ENCODE measurements at places on chromosomes 13 and 19.

GRCh38 chr13:33611121-33611805 is 206.7 kb upstream of the RFC3 start:
- DNase-seq, result no peak

DNA sequence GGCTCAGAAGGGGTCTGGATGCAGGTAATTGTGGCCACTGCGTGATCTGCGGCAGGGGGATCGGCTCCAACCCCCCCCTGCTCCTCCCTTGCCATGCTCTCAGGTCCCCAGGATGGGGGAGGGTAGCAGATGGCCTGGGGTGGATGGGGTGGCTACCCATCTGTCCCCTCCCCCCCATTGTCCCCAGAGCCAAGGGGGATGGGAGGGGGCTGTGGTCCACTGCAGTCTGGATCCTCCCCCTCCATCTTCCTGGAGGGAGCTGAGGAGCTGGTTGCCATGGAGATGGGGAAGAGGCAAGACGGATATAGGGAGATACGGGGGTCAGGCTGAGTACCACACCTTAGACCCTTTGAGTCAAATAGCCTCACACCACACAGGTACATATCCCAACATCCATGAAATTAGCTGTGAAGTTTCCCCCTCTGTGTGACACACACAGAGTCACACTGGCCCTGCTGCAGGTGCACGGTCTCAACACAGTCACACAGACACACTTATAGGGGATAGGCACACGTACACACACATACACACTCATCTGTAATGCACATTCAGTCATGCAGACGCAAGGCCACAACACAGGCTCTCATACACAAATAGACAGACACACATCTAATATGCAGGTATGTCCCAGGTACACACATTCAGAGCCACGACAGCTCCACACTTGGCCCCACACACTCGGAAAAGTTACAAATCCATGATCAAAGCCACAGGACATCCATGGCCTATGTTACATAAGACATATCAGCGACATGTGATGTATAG is 1.8 kb upstream of the NOVA2 start:
- no peak for DNase-seq

- DNase-seq, result peak; percentile 33
Measured at GRCh38 chr19:32691952-32692726, 518 bp downstream of the NUDT19 start.

DNA sequence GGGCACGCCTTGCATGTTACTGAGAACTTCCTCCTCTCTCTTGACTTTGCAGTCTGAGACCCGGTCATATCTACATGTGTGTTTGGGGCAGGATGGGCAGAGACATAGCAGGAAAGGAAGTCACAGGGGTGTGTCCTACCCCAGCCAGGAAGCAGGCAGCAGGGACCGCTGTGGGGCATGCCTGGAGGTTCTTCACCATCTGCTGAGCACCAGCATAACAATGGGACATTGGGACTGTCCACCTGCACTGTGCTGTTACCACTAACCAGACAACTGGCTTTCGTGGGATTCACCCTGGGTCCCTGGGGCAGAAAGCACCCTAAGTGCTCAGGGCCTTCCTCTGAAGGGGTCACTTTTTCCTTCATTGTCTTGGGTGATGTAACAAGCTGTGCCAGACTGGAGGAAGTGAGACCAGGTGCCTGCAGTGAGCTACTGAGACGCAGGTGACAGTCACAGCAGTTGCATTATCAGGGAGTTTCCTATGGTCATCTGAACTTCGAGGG is 2.6 kb upstream of the HAUS5 start:
- no peak for DNase-seq

DNA sequence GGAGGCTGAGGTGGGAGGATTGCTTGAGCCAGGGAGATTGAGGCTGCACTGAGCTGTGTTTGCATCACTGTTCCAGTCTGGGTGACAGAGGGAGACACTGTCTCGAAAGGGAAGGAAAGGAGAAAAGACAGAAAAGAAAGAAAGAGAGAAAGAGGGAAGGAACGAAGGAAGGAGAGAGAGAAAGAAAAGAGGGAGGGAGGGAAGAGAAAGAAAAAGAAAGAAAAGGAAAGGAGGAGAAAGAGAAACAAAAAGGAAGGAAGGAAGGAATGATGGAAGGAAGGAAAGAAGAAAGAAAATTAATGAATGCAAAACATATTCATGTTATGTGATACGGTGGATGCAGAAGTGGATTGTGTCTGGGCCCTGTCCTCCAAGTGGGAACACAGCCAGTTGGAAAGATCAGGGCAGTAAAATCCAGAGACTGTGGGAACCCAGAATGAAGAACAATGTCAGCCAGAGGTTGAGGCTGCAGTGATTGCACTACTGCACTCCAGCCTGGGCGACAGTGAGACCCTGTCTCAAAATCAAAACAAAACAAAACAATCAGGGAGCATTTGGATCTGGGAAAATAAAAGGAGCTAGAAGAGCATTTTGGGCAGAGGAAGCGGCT is 6.2 kb downstream of the PHLDB3 start:
- DNase-seq, result no peak

DNA sequence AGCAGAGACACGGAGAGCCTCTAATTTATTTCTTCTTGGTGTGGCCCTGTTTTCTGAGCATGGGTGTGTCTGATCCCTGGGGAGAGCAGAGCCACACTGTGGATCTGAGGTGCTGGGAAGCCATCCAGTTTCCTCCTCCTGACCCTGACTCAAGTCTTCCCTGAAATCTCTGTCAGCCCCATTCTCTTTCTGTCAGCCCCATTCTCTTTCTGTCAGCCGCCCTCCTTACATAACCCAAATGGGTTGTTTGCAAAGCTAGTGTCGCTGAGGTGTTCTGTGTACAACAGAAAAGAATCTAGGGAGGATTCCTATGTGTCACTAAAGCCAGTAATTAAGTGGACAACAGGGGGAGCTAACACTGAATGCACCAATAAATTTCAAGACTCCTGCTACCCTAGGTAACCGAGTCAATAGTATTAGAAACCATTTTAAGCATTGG is 50.2 kb downstream of the LRCH1 start:
- DNase-seq, result no peak

- DNase-seq, result no peak
Measured at GRCh38 chr19:1839658-1840540, 8.4 kb downstream of the REXO1 start.

DNA sequence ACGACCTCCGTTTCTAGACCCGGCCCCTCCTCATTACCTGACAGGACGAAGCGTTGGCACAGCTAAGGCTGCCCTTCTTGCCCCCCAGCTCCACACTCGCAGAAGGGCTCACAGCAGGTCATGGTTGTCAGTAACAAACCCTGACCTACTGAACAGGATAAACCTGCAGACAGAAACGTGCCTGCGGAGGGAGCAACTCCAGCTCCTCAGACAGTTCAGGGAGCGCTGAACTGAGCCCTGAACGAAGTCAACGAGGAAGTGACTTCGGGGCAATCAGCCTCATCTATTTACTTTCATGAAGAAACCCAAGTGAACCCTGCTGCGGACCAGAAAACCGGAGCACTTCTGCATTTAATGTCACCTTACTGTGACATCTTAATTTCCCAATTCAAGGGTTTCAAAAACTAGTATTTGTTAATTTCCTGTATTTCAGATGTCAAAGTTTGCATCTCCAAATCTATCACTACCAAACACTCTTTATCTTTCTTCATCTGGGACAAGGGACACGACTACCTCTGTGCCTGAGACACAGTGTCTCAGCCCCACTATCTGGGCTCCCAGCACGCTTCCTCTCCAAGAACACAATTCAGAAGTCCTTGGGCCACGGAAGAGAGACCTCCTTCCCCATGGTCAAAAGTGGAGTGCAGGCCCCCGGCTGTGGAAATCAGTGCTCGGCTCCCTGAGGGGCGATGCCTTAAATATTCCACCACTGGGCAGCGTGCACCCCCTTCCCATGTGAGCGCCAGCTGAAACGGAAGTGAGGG is 40.2 kb downstream of the CARS2 start:
- no peak for DNase-seq

DNA sequence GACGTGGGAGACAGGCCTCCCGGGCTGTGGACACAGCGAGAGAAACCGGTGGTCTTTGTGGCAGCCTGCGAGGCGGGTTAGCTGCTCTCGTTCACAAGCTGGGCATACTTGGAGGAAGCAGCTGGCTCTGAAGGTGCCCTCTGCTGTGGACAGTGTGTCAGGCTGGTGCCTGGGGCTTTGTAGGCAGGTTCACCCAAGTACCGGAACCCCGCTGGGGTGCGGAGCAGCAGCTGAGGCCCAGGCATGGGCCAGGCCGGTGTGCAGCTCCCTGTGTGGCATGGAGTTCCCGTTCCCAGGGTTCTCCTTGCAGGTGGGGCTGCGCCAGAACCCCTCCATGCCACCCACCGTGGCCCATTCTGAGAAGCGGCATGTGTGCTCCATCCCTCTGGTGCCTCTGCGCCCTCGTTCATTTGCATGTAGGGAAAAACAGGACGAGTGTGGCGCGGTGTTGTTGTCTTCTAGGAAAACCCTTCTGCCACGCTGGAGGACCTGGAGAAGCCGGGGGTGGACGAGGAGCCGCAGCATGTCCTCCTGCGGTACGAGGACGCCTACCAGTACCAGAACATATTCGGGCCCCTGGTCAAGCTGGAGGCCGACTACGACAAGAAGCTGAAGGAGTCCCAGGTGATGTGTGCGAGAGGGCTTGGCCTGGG is 20.0 kb downstream of the UPF1 start:
- no peak for DNase-seq

GRCh38 chr19:42176649-42176989 is 40.9 kb downstream of the DEDD2 start:
- DNase-seq, result no peak

GRCh38 chr13:30904043-30904442 is 2.0 kb upstream of the MEDAG start:
- no peak for DNase-seq

- DNase-seq, result no peak
Measured at GRCh38 chr19:1631557-1632100, 20.8 kb downstream of the TCF3 start.

GRCh38 chr19:41334793-41335192 is 18.9 kb downstream of the TGFB1 start:
- no peak for DNase-seq

- DNase-seq, result no peak
Measured at GRCh38 chr13:75195495-75196146, 286.3 kb downstream of the TBC1D4 start.

DNA sequence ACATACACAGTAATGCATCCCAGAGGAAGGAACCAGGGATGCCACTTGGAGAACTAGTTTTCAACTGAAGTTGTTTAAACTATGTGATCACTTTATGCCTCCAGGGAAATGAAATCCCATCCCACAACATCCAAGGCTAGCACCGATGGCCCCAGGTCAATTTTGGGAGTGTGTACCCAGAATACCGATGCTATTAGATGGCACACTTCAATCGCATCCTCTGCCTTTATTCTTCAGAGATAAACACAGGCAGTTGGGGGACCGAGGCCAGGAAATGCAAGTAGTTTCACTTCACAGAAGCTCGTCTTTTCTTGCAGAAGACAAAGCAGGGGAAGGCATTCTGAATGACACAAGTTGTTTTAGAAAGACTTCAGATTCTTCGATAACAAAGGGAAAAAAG is 13.8 kb downstream of the STK24 start:
- DNase-seq, result peak; percentile 34

DNA sequence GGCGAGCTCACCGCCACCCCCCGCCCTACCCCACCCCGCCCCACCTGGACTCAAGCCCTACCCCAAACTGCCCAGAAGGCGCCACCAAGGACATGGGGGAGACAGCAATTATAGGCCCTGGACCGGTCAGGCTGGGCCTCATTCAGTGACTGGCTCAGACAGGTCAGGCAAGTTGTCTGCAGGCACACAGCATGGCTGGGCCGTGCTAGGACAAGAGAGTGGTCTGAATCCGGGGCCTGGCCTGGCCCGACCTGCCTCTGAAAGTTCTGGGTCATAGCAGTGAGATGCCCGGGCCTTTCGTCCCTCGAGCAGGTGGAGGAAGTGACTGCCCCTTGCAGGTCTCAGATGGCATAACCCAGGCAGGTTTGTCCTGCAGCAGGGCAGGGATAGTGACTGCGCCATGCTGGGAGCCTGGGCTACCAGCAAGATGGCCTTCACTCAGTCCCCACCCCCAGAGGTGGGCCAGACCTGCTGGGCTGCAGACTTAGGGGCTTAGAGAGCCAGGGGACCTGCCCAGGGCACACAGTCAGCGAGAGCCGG is 21.0 kb downstream of the COMP start:
- DNase-seq, result no peak

- no peak for DNase-seq
Measured at GRCh38 chr19:9324584-9324962, 594 bp downstream of the ZNF559 start.

DNA sequence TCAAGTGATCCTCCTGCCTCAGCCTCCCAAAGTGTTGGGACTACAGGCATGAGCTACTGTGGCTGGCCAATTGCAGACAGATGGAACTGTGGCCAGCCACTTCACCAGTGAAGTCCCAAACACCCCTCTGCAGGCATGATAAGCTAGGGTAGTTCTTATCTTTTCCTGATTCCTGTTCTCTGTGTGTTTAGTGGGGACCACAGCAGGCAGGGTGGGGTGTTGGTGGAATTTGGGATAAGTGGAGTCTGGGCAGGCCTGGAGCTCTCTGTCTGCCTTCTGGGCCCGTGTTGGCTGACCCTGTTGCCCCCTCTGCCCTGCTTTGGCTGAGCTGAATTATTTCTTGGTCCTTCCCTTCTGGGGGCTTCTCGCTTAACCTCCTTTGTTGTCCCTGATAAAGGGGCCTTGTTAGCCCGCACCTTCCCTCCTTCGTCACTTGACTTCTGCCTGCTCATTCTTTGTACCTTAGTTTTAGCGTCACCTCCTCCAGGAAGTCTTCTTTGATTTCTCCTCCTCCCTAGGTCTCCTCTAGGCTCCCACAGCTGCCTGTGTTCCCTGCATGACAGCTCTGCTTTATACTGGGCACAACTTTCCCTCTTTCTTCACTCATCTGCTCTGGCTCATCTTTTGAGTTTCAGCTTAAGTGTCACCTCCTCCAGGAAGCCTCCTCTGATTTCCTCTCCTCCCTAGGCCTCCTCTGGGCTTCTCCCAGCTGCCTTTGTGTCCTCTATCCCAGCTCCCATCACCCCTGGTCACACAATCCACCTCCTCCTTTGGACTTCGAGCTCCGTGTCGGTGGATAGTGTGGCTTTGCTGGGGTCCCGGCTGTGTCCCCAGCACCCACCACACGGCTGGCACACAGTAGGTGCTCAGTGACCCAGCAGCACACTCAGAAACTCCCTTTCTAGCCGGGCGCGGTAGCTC is 1.7 kb upstream of the NCLN start:
- no peak for DNase-seq

GRCh38 chr13:43289470-43290255 is 266.3 kb downstream of the DNAJC15 start:
- DNase-seq, result no peak

DNA sequence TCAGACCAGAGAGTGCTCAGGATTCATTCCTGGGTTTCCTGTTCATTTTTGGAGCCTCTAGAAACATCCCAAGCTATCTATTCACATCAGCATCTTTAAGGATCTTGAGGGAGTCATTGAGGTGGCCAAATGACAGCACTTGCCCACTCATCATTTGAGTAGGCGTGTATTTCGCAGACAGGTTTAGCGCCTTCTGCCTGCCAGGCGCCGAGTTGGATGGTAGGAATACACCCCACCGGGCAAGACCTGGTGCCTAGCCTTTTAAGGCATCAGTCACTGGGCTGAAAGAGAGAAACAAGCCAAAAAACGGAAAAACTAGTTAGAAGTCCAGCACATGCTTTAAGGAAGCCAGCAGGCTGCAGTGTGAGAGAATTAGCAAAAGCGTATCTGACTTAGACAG is 33.8 kb downstream of the PEX11G start:
- no peak for DNase-seq

All from activated CD4-positive, alpha-beta T cell treated with anti-CD3 and anti-CD28 coated beads, Interleukin-2, amount 50 U/mL, for 1 hour (primary cell).